ENCODE measurements at places on chromosomes 16 and 17.
A peak's percentile ranks its signal among the peaks of the same experiment; 100 is the strongest.

GRCh38 chr17:10729334-10730193, at the start of gene TMEM220:
TMEM220 (minus strand) TSS chr17:10730023; CDS start chr17:10729851, 172 bp downstream.
- peak; percentile 93 for DNase-seq

- DNase-seq: no peak
These were observed 597 bp downstream of the OVCA2 start for GRCh38 chr17:2042390-2042847.

DNA sequence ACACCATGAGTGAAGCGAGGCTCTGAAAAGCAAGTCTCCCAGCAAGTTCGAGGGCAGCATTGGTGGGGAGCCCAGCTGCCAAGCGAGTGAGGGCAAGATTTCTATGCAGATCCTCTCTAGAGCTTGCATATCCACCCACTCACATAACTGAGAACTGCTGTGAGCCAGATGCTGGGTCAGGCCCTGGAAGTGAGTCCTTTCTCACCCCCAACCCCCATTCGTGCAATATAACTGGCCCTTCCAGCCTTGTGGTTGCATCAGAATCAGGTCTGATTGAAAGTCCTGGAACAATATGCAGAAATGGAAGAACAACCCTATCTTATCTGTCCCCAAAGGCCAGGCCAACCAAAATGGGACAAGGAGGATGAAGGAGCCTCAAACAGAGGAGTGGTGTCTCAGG, 146.6 kb downstream of the IRX5 start:
- DNase-seq: no peak

DNA sequence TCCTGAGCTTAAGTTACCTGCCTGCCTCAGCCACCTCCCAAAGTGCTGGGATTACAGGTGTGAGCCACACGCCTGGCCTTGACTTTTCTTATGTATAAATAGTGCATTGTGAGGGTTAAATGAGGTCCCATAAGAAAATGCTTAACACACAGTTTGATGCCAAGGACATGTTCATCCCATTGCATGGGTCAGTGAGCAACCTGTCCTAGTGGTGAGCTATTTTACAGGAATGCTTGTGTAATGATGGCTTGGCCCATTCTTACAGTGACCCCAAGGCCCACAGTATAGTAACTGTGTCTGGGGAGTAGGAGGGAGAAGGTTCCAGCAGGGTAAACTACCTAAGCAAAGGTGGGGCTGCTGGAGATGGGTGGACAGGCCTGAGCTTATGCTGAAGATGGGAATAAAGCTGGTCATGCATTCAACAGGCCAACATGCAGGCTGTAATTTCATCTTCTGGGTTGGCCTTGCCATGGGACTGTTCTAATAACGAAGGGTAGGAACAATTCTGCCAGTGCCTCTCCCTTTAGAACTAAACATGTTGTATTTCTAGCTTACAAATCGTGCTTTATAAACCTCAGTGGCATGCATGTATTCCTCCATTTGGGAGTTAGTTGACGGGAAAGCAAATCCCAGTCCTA, 6.2 kb downstream of the ACSF2 start:
- no peak for DNase-seq

DNA sequence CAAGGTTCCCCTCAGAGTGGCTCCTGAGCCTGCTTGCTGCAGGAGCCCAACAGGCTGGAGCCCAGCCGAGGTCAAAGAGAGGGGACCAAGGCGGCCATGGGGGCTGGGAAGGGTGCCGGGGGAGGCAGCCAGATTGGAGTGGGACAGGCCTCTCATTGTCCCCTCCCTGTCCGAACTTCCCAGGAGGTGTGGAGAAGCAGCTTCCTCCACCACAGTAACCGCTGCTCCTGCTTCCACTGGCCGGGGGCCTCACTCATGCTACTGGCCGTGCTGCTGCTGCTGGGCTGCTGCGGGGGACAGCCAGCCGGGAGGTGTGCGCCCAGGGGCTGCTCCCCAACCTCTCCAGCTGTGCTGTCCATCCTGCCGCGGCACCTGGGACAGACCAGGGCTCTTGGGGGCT, 29.3 kb downstream of the TMEM94 start:
- no peak for DNase-seq

DNA sequence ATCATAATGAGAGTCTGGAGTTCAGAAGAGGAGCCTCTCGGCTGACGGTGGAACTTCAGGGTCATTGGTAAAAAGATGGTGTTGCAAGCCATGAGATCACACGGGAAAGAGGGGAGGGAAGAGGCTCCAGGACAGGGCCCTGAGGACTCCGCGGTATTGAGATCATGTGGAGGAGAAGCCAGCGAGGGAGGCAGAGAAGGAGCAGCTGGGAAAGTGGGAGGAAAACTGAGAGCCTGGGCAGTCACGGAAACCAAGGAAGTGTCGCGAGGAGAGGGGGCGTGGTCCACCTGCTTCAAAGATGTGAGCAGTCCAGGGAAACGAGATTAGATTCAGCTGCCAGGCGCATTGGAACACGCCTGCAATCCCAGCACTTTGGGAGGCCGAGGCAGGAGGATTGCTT, 27.7 kb upstream of the SBK1 start:
- peak; percentile 86 for DNase-seq

GRCh38 chr16:64346080-64346479, 775.8 kb downstream of the CDH11 start:
- no peak for DNase-seq

DNA sequence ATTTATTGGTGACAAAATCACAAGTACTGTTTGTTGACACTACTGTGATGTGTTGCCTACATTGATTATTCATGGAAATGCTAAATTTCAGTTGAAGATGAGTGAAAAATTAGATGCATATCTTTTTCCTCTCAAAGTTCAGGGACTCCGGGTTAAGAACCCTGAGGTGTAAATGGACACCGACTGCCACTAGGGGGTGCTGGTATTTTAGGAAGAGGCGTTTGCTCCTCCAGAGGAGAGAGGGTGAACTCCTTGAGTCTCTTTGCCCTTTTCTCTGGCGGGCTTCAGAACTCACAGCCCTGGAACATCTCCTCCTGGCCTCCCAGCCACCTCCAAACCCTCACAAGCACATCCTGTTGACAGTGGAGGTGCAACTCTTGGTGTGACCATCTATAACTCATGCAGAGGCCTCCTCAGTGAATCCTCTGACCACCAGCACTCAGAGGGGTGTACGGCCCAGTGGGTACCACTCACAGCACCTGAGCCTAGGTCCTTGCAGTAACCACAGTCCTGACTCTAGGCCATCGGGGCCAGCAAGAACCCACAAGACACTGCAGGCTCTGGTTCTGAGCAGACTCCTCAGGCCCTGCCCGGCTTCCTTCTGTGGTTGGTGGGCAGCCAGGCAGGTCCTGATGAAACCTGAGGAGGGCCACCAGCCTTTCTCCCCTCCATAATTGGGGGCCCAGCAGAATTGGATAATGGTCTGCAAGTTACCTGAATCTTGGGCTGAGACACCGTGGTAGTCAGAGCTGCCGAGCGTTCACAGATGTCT, 26.2 kb upstream of the PIK3R5 start:
- DNase-seq: no peak

Measured in kidney (tissue), 22 donors.